ENCODE measurements at places on chromosomes 7 and 10. TPM values are rescaled to one million over a fixed set of nuclear protein-coding genes. Genes with fewer than 3 reads are reported as not detected.

GRCh38 chr7:2033586-2034135 is 199.1 kb downstream of the MAD1L1 start:
- no peak for DNase-seq

GRCh38 chr10:114871379-114871778 is 49.8 kb downstream of the FHIP2A start:
- no peak for DNase-seq

DNA sequence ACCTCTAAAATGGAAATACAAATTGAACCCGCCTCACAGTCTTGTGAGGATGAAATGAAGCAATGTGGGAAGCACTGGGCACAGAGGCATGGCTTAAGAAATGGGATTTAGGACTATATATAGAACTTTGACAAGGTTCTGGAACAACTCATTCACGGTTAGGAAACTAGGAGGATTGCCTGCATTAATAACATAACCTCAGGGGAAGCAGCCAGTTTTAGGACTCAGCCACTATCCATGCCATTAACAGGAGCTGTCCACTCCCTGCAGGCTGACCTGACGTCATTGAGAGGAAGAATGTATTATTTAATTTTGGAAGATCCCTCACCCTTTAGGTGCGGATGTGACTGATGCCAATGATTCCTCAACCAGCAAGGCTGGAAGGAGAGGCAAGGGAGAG is 34.8 kb downstream of the ITGB8 start:
- no peak for DNase-seq

DNA sequence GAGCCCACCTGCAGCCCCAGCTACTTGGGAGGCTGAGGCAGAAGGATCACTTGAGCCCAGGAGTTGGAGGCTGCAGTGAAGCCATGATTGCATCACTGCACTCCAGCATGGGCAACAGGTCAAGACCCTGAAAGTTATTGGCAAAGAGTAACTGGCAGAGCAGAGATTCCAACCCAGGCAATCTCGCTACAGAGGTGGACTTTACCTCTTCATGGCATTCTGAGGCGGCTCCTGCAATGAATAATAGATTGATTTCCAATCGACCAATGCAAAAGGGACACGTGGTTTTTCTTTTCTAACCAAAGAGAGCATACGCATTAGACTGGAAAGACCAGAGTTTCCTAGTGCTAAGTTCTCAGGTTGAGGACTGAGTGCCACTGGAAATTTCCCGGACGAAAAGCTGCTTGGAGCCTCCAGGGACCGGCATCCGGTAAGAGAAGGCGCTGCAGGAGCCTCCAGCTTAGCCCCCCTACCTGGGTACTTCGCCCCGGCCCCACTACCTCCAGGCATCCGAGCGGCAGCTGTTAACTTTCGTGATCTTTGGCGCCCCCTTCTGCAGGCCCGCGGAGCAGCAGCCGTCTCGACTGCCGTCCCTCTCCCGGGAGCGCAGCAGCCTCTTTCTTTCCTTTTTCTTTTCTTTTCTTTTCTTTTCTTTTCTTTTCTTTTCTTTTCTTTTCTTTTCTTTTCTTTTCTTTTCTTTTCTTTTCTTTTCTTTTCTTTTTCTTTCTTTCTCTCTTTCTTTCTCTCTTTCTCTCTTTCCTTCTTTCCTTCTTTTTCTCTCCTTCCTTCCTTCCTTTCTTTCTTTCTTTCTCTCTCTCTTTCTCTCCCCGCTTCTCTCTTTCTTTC is 4.1 kb downstream of the MBLAC1 start:
- DNase-seq: peak; percentile 45

DNA sequence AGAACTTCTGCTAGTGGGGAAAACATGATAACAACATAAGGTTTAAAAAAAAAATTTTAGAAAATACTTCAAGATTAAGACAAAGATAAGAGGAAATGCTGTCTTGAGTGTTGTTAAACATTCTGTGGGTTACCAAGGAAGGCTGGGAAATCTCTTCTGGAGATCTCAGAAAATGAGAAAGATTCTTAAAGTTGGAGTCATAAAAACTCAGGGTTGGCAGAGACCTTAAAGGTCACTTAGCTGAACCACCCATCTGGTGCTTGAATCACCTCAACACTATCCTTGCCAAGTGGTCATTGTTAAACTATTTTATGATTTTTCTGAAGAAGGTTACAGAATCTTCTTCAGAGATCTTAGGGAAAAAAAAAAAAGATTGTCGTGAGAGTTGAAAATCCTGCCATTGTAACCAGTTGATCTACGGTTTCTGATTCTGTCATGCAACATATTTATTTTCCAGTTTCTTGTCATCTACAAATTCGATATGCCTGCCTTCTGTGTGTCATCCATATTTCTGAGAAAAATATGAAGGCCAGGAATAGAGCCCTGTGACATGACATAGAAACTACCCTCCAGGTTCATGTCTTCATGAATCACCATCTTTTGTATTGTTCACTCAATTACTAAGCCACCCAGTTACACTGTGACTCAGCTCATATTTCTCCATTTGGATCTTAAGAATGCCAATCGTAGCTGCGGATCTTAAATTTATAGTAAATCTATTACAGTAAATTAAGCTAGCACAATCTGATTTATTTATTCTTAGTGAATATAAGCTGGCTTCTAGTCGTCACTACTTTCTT is 179.2 kb downstream of the ST7 start:
- peak; percentile 92 for DNase-seq

GRCh38 chr10:36538953-36539586 is 586.3 kb upstream of the ANKRD30A start:
- DNase-seq: peak; percentile 46

DNA sequence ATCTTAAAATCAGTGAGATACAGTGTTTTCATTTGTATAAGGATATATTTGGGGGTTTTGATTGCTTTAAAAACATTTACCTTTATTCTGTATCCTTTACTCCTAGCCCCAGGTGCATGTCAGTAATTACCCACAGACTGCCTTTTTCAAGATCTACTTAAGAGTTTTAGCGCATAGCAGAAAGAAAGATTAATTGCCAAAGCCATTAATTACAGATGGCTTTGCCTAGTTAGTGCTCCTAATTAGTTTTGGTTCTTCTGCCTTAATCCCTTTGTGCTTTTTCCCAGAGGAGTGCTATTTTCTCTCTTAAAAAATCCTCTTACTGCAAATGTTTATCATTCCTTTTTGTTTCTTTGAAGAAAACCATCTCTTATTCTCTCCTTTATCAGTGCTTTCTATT is 122.8 kb downstream of the MAPK8 start:
- no peak for DNase-seq

DNA sequence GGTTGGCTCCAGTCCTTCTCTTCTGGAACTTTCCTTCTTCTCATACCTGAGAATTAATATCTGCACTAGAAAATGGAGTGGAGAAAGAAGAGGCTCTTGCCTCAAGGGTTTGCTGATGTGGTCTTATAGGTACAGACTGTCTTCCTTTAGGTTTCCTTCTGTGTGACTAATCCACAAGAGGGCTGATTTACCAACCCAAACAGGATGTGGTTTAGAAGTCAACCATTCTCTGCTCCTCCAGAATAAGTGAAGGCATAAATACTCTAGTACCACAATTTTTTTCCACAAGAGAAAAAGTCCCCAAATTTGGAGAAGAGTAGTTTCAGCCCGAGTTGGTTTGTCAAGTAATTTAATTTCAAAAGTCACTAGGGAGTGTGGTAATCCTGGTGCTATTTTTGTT is 85.8 kb downstream of the NRP1 start:
- DNase-seq: peak; percentile 90

- no peak for DNase-seq
Measured at GRCh38 chr7:157707983-157708918, 371.4 kb downstream of the DNAJB6 start.

- no peak for DNase-seq
Measured at GRCh38 chr10:60735244-60735643, 43.0 kb upstream of the CDK1 start.

DNA sequence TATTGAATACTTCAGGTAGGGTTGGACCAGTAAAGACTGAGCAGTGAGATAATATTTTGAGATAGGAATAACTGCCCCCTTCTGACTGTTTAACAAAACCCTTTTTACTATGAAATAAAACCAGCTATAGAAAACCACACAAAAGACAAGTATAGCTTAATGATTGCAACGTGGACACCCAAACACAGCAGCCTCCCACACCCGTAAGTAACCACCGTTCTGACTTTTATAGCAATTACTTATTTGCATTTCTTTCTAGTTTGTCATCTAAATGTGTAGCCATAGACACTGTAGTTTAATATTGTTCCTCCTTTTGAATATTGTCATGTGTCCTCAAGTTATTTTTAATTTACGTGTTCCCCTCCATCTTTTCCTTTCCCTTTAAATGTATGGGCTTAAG is 42.9 kb upstream of the SYPL1 start:
- no peak for DNase-seq

- DNase-seq: peak; percentile 92
Measured at GRCh38 chr10:102629661-102630614, 14.3 kb upstream of the TRIM8 start.

DNA sequence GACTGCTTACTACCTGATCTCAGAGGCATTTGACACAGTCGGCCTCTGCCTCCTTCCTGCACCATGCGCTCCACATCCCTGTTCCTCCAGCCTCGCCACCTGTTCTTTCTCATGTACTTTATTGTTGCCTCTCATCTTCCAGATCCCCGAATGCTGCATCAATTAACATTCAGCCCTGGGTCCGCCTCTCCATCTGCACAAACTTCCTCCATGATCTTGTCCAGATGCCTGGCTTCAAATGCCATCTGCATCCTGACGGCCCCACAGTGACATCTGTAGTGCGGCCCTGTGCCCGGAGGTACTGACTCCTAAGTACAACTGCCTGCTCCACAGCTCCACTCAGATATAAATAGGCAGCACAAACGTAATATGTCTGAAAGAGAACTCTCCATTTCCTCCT is 51.2 kb upstream of the STK17A start:
- no peak for DNase-seq

GRCh38 chr10:93622942-93623341 is 10.6 kb downstream of the PDE6C start:
- DNase-seq: no peak

DNA sequence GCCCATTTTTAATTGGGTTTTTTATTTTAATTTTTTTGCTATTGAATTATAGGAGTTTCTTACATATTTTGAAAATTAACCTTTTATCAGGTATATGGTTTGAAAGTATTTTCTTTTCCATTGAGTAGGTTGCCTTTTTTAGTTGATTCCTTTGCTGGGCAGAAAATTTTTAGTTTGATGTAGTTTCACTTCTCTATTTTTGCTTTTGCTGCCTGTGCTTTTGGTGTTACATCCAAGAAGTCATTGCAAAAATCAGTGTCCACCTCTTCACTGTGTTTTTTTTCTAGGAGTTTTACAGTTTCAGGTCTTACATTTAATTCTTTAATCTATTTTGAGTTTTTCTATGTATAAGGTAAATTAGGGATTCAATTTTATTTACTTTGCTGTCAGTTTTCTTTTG is 129.8 kb upstream of the FERD3L start:
- no peak for DNase-seq

DNA sequence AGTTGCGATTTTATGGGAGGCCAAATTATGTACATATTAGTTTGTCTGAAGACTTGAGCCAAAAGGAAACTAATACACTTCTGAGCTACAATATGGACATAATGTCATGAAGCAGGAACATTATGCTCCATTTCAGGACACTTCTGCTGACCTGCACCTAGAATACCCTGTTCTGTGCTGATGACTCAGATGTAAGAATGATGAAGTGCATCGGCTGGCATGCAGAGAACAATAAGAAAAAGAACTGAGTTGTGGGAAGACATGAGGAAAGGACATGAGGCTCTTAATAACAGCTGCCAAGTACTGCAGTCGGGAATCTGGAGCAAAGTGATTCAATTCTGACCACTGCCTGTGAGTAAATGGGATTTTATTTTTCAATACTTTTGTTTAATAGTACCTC is 192.9 kb upstream of the VSTM2A start:
- peak; percentile 99 for DNase-seq

- DNase-seq: no peak
Measured at GRCh38 chr10:34163075-34163905, 651.8 kb downstream of the PARD3 start.

GRCh38 chr10:78148216-78148960 is 114.7 kb downstream of the RPS24 start:
- DNase-seq: no peak

DNA sequence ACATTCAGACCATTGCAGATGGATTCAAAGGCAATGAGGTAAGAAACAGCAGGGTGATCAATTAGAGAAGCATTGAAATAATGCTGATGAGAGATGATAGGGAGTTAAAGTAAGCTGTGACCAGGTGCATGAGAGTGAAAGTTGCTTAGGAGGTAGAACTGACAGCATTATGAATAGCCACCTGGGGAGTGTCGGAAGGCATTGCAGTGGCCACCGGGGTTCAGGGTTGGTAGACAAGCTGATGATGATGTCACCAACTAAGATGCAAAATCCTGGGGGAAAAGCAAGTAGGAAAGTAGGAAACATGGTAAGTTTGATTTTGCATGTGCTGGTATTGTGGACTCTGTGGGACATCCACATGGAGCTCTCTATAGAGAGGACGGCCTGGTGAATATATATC is 211.9 kb upstream of the ETV1 start:
- no peak for DNase-seq

DNA sequence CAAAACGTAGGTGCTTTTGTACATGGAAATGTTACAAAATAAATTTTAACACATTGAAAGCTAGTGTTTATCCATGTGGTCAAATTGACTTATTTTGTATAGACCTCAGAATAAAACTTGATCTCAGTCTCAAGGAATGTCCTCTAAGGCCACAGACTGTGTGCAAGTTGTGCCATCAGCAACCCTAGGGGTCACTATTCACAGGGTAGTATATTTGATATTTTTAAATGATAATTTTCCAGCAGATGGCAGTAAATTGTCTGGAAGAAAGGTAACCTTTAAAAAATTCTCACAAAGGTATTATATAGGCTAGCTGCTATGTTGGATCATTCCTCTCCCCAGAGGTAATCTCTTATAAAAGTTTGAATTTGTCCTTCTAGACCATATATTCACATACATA is 12.9 kb upstream of the SNX10 start:
- peak; percentile 47 for DNase-seq

- no peak for DNase-seq
Measured at GRCh38 chr7:110010359-110010758, 1080.6 kb upstream of the LRRN3 start.

DNA sequence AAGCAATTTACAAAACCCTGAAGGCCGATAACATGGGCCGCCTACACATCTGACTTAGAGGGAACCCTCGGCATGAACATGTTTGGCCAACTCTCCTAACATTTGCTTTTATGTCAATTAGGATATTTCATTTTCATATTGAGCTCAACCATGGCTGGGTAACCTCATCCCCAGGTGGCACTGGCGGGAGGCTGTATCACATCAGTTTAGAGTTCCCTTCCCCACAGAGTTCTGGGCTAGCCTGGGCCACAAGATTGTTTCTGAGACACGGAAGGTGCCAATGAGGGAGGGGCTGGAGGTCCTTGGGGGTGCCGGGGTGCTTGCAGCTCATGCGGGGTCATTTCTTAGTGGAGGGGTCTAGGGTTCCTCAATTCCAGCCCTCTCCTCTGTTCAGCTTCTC is 386.5 kb upstream of the MKI67 start:
- DNase-seq: no peak

- peak; percentile 46 for DNase-seq
Measured at GRCh38 chr10:123007558-123008354, 839 bp downstream of the IKZF5 start.

The TMEM168 gene
- total RNA-seq: 13.7 TPM

The TMEM196 gene
- not detected for total RNA-seq

The ITPRID1 gene
- not detected for total RNA-seq

The CDK1 gene
- total RNA-seq: 183 TPM

The HTR5A gene
- not detected for total RNA-seq
